Cortex of kidney (tissue), 1 donor: ENCODE measurements at places on chromosomes 13 and 19.

GRCh38 chr13:45954836-45955800 lies 97.4 kb downstream of the ZC3H13 start:
- DNase-seq, result no peak

GRCh38 chr13:43953370-43953769 lies 73.7 kb downstream of the LACC1 start:
- no peak for DNase-seq

- no peak for DNase-seq
These were observed 296.6 kb downstream of the PCDH9 start for GRCh38 chr13:66933527-66933926.

- DNase-seq, result no peak
These were observed 183.4 kb downstream of the PTPRS start for GRCh38 chr19:5157186-5157585.

- DNase-seq, result no peak
These were observed 235.4 kb upstream of the MAB21L1 start for GRCh38 chr13:35711909-35712308.

- no peak for DNase-seq
These were observed 1.7 kb downstream of the PRR12 start for GRCh38 chr19:49592486-49593232.

GRCh38 chr19:2227415-2228156 lies 8.5 kb downstream of the PLEKHJ1 start:
- DNase-seq, result no peak

GRCh38 chr19:30070198-30070967 lies 128.3 kb downstream of the URI1 start:
- no peak for DNase-seq

DNA sequence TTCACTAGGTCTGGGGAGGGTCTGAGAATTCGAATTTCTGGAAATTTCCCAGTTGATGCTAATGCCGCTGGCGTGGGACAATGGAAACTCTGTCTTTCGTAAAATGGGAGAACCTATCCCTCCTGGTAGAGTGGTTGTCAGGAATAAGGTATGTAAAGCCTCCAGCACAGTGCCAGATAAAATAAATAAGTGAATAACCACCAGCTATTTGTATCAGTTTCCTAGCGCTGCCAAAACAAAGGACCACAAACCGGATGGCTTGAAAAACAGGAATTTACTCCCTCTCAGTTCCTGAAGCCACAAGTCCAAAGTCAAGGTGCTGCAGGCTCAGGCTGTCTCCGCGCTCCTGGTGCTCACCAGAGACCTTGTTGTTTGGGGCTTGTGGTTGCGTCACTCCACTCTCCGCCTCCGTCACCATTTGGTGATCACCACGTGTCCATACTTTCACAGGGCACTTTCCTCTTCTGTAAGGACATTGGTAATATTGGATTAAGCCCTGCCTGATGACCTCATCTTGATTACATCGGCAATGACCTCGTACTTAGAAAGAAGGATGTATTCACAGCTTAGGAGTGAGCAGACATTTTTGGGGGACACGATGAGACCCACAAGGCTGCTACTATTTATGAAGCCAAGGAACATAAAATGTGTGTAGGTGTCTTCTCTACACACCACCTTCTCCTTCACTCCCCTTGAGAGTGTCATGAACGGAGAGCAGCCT lies 428.5 kb downstream of the IRS2 start:
- DNase-seq, result no peak
